Neural crest cell (in vitro differentiated cells): ENCODE measurements at places on chromosomes 11 and 22.
A peak's percentile ranks its signal among the peaks of the same experiment; 100 is the strongest.

GRCh38 chr11:8586805-8587204 lies 7.2 kb downstream of the STK33 start:
- no peak for DNase-seq
- peaks cover 4% of the 10 kb centered on the region for H3K36me3 ChIP-seq
- H3K4me3 ChIP-seq: no peak overlapping the region

DNA sequence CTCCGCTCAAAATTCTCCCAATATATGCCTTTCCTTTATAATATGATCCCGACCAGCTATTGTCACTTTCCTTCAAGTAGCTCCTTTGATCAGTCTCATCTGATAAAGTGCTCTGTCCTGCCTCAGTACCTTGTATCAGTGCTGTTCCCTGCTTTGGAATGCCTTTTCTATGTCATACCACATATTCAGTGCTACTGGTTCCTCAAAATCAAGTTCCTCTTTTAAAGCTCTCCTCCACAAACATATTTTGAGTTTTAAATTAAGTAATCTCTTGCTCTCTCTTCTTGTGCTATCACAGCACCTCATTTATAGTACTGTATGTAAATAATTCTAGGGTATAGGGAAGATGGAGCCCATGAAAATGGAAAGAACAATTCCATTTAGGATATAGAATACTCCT lies 137.1 kb upstream of the CTSC start:
- H3K4me3 ChIP-seq: no peak overlapping the region
- no peak for DNase-seq
- H3K36me3 ChIP-seq: no peaks in the 10 kb centered on the region
- H3K4me1 ChIP-seq: no peaks in the 10 kb centered on the region

GRCh38 chr11:90997241-90997640 lies 774.4 kb upstream of the CHORDC1 start:
- H3K27ac ChIP-seq: no peak overlapping the region
- no peaks in the 10 kb centered on the region for H3K36me3 ChIP-seq
- H3K4me3 ChIP-seq: no peak overlapping the region

- H3K36me3 ChIP-seq: no peaks in the 10 kb centered on the region
- no peak overlapping the region for H3K4me3 ChIP-seq
- H3K4me1 ChIP-seq: no peaks in the 10 kb centered on the region
- H3K27ac ChIP-seq: no peak overlapping the region
These were observed 910.4 kb downstream of the METTL15 start for GRCh38 chr11:29018631-29019030.

- H3K27me3 ChIP-seq: peaks cover 96% of the 10 kb centered on the region
- H3K27ac ChIP-seq: no peak overlapping the region
- H3K36me3 ChIP-seq: no peaks in the 10 kb centered on the region
- no peak for DNase-seq
- H3K4me3 ChIP-seq: peak overlapping the region; percentile 77
These were observed 22.7 kb upstream of the BDNF start for GRCh38 chr11:27722953-27723344.
